ENCODE measurements at places on chromosomes 5 and 9.

GRCh38 chr5:172542651-172543131, 88.4 kb upstream of the SH3PXD2B start:
- peak; percentile 93 for DNase-seq

GRCh38 chr9:83433846-83434245, 104.4 kb downstream of the FRMD3 start:
- no peak for DNase-seq

DNA sequence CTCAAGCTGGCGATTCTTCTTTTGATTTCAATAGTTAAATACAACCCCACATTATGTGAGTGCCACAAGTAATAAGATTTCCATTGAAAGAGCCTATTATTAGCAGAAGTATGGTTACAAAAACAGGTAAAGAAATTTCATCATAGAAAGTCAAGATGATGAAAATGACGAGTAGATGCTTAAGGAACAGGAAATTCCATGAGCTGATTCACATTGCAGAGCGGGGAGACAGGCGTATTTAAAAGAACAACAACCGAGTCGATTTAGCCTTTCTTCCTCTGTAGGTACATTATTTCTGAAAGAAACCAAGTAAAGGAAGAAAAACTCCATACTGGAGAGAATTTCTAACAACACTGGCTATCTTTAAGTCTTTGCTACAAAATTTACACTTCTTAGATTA, 310.4 kb downstream of the SLF1 start:
- no peak for DNase-seq

- DNase-seq, result no peak
These were observed 115.2 kb downstream of the PRDM6 start for GRCh38 chr5:123204251-123204650.

GRCh38 chr5:14138608-14139540, 4.3 kb upstream of the TRIO start:
- peak; percentile 98 for DNase-seq

GRCh38 chr9:14313378-14313940, 482 bp downstream of the NFIB start:
- DNase-seq, result peak; percentile 26

DNA sequence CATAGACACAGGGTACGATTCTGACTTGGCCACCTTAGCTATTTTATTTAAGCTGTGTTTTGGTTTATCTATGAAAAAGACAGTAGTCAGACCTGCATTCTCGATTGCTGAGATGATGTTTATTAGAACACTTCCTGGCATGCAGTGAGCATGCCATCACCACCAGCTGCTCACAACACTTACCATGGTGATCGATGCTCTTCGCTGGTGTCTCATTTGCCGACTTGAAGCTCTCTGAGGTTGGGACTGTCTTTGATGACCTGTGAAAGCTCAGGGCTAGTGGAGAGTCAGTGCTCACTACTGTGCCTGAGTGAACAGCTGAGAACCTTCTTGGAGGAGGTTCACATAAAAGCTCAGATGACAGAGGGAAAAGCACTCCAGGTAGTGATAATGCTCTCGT, 4.4 kb upstream of the C9orf153 start:
- DNase-seq, result no peak

- DNase-seq, result no peak
These were observed 45.4 kb downstream of the RAB14 start for GRCh38 chr9:121156263-121156731.

GRCh38 chr9:134378901-134379338, 52.7 kb downstream of the RXRA start:
- peak; percentile 92 for DNase-seq

DNA sequence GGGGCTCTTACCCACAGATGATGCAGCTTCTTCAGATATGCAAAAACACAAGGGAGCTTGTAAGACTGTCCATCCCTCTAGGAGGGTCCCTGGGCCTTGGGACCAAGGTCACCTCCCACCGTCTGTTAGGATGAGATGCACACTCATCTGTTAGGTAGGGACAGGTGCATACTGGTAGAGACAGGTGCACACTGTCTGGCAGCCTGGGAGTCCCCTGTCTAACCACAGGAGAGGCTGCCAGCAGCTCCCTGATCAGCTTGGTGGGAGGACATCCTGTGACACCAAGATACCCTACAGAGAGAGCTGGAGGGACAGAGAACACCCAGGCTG, 13.2 kb downstream of the TSPAN17 start:
- DNase-seq, result no peak

DNA sequence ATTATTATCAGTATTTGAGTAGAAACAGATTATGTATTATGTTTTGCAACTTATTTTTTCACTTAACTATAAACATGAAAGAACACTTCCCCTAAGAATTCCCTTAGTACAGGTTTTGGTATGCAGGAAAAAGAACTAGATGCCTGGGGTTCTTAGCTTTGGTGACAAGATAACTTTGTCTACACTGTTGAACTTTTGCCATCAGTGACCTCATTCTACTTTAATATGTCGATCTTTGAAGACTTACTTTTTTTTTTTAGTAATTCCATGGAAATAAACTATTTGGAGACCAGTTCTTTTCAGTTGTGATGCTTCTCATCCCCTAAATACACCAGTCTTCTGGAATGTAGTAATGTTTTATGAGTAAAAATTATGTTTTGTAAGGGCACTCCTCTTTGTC, 34.3 kb downstream of the ZNF462 start:
- no peak for DNase-seq

DNA sequence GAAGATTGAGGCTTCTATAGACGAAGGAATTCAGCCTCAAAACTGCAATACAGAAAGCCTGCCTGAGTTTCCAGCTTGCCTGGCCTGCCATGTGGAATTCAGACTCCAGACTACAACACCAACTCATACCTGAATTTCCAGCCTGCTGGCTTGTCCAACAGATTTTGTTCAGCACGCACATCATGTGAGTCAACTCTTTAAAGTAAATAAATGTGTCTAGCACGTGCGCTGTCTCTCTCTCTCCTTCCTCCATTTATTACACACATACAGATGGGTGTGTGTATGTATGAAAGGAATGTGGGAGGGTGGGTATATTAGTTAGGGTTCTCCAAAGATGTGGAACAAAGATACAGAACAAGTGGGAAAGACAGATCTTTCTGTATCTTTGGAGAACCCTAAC, 82.4 kb upstream of the TAS2R1 start:
- no peak for DNase-seq

DNA sequence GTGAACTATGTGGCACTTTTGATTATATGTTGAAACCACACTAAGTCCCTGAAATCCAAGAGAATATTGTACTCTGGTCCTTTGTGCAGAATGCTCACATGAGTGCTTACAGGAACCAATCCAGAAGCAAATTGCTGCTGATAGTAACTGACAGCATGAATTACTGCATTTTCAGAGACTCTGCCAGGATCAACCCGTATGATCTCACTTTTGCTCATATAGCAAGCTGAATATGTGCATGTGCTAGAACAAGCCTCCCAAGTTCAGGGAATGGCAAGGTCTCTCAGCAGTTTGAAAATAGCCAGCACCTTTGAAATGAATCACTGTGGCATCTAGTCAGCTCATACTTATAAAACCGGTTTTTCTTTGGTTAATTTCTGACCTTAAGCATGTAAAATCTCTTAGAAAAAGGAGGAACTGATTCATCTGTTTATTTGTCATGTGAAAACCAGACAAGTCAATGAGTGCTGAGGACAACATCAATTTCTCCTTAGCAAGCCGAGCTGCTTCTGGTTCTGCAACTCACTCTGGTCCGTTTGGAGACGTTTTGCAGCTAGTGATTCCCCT, 215.7 kb upstream of the ELL2 start:
- no peak for DNase-seq

DNA sequence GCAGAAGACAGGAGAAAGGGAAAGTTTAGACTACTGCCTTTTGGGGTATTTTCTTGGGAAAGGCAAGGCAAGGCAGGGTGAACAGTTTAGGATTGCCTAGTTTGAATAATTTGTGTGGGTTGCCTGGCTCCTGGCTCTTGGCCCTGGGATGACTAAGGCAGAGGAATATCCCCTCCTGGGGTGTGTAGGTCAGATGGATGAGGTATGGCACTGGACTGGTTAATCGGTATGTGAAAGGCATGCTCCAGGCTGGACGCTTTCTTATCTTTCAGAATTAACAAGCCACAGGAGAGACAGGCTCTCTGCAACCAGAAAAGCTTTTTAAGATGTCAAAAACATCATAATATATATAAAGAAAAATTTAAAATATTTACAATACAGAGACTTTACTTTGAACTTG, 58.6 kb downstream of the STARD4 start:
- peak; percentile 72 for DNase-seq

DNA sequence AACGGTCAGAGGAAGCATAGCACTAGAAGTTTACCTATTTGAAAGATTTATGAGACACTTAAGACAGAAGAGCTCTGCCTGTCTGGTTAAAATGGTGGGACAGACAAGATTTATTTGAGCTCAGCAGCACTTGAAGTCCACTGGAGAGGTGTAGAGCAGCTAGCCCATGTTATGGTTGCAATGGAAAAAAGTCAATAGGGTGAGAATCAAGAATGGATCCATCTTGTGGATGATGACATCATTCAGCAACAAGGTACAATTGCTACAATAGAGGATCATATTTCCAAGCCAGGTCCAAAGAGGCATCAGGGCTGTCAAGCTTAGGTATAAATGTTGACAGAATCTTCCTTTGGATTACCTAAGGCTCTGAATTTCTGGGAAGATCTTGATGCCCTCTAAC, 21.1 kb upstream of the ZNF131 start:
- no peak for DNase-seq

DNA sequence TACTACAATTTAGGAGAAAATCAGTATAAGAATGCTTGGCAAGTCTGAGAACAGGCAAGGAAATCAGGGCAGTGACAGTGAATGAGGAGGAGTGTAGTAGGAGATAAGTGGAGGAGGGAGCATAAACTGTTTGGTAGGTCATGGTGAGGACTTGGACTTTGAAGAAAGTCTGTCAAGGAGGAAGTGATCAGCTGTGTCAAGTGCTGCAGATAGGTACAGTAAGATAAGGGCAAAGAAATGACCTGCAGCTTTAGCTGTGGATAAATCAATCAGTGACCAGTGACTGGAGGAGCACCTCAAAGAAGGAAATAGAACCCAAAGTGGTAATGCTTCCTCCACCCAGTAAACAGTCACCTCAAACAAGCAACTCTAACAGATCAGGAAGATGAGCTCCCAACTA, 106.3 kb downstream of the RAPGEF6 start:
- DNase-seq, result no peak

DNA sequence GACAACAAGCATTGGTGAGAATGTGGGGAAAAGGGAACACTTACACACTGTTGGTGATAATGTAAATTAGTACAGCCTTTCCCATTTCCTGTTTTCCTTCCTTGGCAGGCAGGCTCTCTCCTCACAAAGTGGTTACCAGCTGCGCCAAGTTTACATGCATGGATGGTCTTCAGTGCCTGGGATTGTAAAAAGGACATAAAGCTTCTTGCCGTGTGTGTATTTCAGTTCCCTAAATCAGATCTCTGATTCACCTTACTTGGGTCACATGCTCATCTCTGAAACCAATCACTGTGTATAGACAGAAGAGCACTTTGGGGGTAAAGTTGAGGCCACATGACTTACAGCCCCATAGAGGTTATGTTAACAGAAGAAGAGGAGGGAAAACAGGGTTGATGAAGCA, 92.8 kb downstream of the CAVIN4 start:
- peak; percentile 22 for DNase-seq

DNA sequence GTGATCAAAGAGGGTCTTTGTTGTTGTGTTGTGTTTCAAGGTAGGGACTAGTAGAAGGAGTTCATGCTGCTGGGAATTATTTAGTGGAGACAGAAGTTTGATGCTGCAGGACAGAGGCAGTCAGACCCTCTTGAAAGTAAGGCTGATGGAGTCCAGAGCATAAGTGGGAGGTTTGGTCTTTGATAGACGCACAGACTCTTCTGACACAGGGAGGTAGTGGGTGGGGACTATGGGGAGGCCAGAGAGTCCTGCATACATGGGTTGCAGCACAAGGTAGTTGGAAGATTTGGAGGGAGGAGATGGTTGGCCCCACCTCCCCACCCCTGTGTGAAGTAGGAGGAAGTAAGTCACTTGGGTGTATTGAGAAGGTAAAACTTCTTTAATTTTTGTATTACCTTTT, 2.4 kb upstream of the CCDC112 start:
- DNase-seq, result no peak

DNA sequence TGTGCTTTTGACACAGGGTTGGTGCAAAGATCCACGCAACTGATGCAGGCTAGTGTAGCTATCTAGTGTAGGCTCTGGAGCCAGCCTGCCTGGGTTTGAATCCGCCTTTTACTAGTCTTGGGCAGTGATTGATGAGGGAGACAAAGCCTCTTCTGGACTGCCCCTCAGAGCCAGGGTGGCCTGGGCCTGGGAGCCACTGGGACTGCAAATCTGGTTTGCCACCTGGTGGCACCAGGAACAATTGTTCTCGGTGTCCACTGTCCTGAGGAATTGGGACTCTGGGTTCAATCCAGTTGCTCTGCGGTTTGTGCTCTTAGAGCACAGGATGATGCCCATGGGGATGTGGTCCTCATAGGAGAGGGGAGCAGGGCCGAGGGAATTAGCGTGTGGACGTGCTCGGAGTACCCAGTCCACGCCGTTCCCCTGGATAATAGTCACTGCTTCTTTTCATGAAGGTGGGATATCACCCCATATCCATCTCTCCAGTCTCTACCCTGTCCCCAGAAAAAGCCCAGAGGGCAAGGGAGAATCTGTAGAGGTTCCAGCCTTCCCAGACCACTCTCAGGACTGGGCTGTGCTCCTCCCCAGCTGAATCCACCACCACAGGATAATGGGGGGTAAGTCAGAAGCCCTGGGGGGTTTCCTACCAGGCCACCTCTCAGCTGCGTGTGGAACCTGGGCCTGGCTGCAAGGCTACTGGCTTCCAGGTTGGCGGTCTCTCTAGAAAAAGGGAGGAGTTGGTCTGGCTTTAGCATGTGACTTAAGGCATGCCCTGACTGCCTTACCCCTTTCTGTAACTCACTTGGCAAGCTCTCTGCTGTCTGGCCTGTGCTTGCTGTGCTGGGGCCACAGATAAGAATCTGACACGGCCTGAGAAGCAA, 1.9 kb downstream of the B4GALT7 start:
- no peak for DNase-seq

GRCh38 chr9:101711330-101711941, 27.0 kb downstream of the GRIN3A start:
- no peak for DNase-seq

DNA sequence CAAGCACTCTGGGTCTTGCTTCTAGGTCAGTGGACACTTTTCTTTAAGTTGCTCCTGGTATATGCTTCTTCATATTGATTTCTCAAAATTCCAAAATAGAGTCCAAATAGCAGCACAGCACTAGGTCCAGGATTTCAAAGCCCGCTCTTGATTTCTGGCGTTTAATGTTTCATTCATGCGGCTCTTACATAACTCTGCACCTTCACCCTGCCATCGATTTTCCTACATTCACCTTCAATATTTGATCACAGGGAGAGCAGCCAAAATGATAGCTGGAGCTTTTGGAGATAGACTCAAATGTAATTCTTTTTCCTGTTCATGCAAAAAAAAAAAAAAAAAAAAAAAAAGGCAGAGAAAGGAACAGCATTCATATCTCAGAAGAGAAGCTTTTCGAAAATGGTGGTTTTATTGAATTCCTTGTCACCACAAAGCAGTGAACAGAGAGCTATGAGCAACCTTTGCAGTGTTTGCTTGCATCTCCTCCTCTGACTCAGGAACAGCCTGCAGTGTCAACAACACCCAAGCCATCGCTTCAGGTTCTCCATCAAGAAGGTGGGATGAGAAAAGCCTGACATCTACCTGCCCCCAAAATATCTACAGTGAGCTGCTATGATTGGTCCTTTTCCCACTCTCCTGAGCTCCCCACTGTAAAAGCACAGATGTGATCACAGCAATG, 97.8 kb downstream of the MED10 start:
- DNase-seq, result no peak

GRCh38 chr9:106906129-106906528, 43.2 kb downstream of the ZNF462 start:
- no peak for DNase-seq
